CD4-positive, alpha-beta memory T cell (primary cell): ENCODE measurements at places on chromosomes 1 and 21. TPM values are rescaled to one million over a fixed set of nuclear protein-coding genes. Genes with fewer than 3 reads are reported as not detected.

Gene FLG
- polyA plus RNA-seq, result not detected

Gene NBPF6
- polyA plus RNA-seq, result not detected

Gene GREM2
- 2.5 TPM for polyA plus RNA-seq

Gene CCDC190
- polyA plus RNA-seq, result not detected

Gene FCRL2
- 0.40 TPM for polyA plus RNA-seq

Gene NGF
- polyA plus RNA-seq, result not detected

Gene LCK
- polyA plus RNA-seq, result 1,233 TPM

Gene OR2L3
- polyA plus RNA-seq, result not detected

Gene HFM1
- polyA plus RNA-seq, result not detected

Gene LORICRIN
- not detected for polyA plus RNA-seq

Gene ZNF593OS
- polyA plus RNA-seq, result 0.78 TPM

Gene ZDHHC18
- 18.1 TPM for polyA plus RNA-seq

Gene FCAMR
- polyA plus RNA-seq, result not detected

Gene GPR157
- 1.9 TPM for polyA plus RNA-seq

Gene TMEM82
- polyA plus RNA-seq, result not detected

Gene CFHR4
- not detected for polyA plus RNA-seq

Gene KCNJ9
- not detected for polyA plus RNA-seq
